ENCODE measurements at places on chromosomes 2 and 18. TPM values are rescaled to one million over a fixed set of nuclear protein-coding genes. Genes with fewer than 3 reads are reported as not detected.

RNF152 gene
- total RNA-seq: 2.3 TPM

TCF7L1 gene
- total RNA-seq: 6.7 TPM

GCG gene
- not detected for total RNA-seq

CCDC121 gene
- 1.7 TPM for total RNA-seq

NGEF gene
- total RNA-seq: not detected

C1D gene
- 25.8 TPM for total RNA-seq

ADRA2B gene
- total RNA-seq: 4.8 TPM

CXCR1 gene
- not detected for total RNA-seq

MMADHC gene
- total RNA-seq: 83.8 TPM

ANKRD36 gene
- total RNA-seq: 11.0 TPM

CAPN13 gene
- not detected for total RNA-seq

THSD7B gene
- not detected for total RNA-seq

ZNF519 gene
- 1.6 TPM for total RNA-seq

NEB gene
- total RNA-seq: 0.39 TPM

MC5R gene
- not detected for total RNA-seq

NT5DC4 gene
- not detected for total RNA-seq

DNER gene
- 0.12 TPM for total RNA-seq

TXNDC2 gene
- not detected for total RNA-seq

MC4R gene
- not detected for total RNA-seq

POTEC gene
- total RNA-seq: not detected

GPBAR1 gene
- 0.50 TPM for total RNA-seq

PSMG2 gene
- 67.7 TPM for total RNA-seq

ACKR3 gene
- total RNA-seq: 7.8 TPM

NAT8 gene
- total RNA-seq: not detected

IFT172 gene
- 21.5 TPM for total RNA-seq

CCBE1 gene
- total RNA-seq: 11.7 TPM

SPHKAP gene
- total RNA-seq: 0.05 TPM

ASAP2 gene
- total RNA-seq: 20.6 TPM

FOXD4L1 gene
- total RNA-seq: 0.15 TPM

TMEM237 gene
- total RNA-seq: 12.2 TPM

LYPD6 gene
- not detected for total RNA-seq

PKP4 gene
- 8.9 TPM for total RNA-seq

SEPTIN10 gene
- 85.5 TPM for total RNA-seq

TMEM169 gene
- total RNA-seq: not detected

RAB12 gene
- total RNA-seq: 46.7 TPM

C2orf66 gene
- 0.56 TPM for total RNA-seq

AQP4 gene
- total RNA-seq: not detected

FKBP1B gene
- total RNA-seq: 7.2 TPM

SP5 gene
- total RNA-seq: not detected
